ENCODE measurements at places on chromosomes 1 and 21.
A peak's percentile ranks its signal among the peaks of the same experiment; 100 is the strongest.

DNA sequence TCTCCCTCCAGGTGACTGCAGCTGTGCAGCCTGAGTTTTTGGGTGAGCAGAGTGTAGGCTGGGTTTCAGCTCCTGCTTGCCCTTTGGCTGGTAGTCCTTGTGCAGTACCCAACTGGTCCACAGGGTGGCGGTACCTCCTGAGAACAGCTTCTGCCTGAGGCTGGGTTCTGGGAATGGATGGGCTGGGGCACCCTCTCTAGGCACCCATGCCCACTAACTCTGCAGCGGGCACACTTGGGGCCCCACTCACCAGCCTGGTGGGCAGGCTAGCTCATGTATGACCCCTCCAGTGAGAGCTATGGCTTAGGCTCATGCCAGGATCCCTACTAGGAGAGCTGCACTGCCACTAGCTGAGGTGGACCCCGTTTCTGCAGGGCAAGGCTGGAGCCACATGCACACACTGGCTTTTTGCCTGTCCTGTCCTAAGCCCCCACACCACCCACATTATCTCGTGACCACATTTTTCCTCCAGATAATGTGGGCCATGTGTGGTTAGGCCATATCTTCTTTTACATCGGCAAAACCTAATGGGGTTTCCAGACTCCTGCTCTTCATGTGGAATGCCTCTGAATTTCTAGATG lies 15.5 kb upstream of the GSTM4 start:
- DNase-seq = peak; percentile 73

GRCh38 chr1:65881067-65881594 lies 88.4 kb downstream of the PDE4B start:
- no peak for DNase-seq

- no peak for DNase-seq
These were observed 45.5 kb downstream of the TNNT2 start for GRCh38 chr1:201332021-201332420.

- peak; percentile 91 for DNase-seq
These were observed 26.8 kb downstream of the UMODL1 start for GRCh38 chr21:42097860-42098454.
